Activated T-helper 1 cell treated with anti-CD3 and anti-CD28 coated beads, Interleukin-2, amount 50 U/mL, for 16 hours (primary cell): ENCODE measurements at places on chromosomes 3 and 15.

- no peak for DNase-seq
Measured at GRCh38 chr3:56976651-56977560, 83.6 kb upstream of the SPATA12 start.

DNA sequence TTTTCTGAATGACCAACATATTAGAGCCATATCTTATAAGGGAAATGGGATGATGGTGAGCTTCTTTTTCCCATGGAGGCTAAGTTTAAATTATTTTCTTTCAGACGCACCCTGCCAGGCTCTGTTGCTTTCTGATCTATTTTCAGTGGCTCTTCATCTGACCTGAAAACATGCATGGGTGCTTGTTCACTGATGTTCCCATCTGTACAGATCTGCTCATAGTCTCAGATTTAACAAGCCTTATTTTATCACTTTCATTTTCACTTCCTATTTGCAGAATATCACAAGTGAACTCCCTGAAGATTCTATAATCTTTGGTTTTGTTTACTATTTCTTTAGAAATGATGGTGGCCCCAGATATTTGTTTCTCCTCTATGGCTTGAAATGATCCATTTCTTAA is 31.1 kb upstream of the SUCLG2 start:
- no peak for DNase-seq

DNA sequence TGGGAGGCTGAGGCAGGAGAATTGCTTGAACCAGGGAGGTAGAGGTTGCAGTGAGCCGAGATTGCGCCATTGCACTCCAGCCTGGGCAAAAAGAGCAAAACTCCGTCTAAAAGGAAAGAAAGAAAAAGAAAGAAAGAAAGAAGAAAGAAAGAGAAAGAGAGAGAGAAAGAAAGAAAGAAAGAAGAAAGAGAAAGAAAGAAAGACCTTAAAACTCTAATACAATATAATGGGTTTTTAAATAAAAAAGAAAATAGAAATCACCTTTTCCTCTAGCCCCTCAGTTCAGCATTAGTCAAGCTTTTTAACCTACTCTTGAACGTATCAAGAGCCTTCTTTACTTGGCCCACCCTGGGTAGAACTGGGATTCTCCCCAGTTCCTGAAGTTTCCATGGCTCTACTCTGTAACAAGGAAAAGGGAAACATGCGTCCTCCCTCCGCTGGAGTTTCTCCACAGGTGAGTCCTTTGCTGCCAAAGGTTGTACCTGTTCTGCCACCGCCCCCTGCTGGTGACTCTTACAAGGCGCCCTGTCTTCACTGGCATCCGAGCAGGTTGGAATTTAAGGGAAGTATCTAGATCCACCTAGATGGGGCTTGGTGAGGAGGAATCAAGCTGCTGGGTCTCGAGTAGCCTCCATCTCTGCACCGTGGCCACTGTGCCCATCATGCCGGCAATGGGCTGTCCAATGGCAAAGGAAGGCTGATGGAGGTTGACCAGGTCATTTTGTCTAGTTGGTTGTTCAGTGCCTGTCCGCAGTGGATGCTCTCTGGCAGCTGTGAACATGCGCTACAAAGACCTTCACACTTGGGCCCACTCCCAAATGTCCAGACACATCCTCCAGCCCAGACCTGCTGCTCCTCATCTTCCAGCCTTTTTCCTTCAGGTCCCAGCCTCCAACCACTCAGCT is 20.6 kb upstream of the EPHB3 start:
- DNase-seq, result peak; percentile 68

DNA sequence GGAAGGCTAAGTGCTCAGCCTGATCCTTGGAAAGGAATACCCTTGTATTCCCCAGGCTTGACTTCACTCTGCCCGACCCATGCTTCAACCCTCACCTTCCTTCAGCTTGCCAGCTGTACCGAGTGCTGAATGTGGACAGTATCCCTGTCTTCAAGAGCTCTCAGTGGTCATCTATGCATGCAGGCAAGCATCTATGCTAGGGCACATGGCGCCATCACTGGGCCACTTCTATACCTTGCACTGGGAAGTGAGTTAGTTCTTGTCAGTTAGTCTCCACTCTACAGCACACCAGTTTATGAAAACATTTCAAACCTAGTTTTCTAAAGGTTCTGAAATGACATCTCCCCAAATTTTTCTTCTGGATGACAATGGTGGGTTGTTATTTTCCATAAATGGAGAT is 82.0 kb upstream of the MYRIP start:
- DNase-seq, result no peak

GRCh38 chr3:144341471-144341870 is 369.8 kb downstream of the DIPK2A start:
- no peak for DNase-seq

GRCh38 chr15:44015545-44016305 is 179.3 kb downstream of the FRMD5 start:
- no peak for DNase-seq

DNA sequence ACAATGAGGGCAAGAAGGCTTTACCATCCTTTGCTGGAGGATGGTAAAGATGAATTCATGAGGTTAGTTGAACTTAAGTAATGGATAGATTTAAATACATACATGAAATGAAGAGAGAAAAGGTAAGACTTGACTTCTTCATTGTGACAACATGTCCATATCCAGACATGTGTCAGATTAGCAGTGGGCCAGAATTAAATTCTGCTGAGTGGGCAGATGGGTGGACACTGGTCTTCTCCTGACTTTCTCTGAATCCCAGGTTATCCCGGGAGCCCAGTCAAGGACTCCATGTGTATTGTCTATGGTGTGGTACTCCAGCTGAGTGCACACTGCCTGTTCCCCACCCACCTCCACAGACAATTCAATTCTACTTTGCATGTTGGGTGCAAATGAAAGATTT is 603.1 kb downstream of the NLGN1 start:
- no peak for DNase-seq

DNA sequence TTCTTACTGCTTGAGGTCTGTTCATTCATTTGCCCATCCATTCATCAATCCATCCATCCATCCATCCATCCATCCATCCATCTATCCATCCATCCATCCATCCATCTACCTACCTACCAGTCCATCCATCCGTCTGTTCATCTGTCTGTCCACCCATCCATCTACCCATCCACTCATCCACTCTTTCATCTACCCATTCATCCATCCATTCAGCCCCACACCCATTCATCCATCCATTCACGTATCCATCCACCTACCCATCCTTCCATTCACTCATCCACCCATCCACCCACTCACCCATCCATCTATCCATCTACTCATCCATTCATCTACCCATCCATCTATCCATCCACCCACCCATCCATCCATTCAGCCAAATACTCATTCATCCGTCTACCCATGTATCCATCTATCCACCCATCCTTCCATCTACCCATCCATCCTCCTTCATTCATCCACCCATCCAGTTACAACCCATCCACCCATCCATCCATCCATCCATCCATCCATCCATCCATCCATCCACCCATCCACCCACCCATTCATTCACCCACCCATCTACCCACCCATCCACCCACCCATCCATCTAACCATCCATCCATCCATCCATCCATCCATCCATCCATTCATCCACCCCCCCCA is 68.3 kb downstream of the FBLN2 start:
- DNase-seq, result no peak

- DNase-seq, result no peak
Measured at GRCh38 chr15:91908391-91908790, 54.9 kb downstream of the SLCO3A1 start.

GRCh38 chr15:84033793-84034553 is 201.6 kb upstream of the GOLGA6L4 start:
- no peak for DNase-seq

- no peak for DNase-seq
Measured at GRCh38 chr3:183434992-183435391, 6.6 kb upstream of the MCF2L2 start.

DNA sequence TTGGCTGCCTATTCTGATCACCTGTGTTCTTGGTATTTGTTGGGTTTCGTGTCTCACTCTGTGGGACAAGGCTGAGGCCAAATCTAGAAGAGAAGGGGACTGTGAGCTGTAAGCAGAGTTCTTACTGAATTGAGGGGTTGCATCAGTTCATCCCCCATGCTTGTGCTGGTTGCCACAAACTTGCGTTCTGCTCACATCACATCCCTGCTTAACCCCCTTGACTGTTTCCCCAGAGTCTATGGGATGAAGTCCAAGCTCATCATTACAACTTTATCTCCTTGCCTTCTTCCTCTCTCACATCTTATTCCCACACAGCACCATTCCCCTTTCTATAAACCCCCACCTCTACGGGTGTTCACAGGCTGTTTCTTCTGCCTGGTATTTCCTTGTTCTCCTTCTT is 143.8 kb upstream of the ABHD17C start:
- no peak for DNase-seq

DNA sequence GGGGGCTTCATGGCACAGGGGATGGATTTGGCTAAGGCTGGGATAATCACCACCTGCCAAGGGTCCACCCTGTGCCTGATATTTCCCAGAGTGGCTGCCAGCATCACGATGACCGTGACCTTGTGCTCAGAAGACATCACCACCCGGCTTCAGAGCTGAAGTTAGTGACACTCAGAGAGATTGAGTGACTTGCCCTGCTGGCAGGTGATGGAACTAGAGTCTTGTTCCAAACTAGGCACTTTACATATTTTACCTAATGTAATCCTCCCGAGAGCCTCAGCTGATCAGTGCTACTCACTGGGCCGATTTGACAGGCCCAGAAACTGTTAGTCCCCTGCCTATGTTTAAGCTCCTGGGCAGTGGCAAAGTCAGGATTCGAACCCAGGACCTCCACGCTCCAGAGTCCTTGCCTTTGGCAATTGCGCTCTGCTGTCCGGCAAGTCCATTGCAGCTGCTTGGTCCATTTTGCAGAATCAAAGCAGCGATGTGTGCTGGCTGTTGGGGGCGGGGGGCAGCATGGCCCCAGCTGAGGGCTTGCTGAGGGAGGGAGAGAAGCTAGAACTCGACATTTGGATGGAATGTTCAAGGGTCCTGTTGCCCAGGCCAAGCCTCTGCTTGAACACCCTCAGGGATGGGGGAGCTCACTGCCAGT is 74.8 kb upstream of the GATA2 start:
- no peak for DNase-seq

- no peak for DNase-seq
Measured at GRCh38 chr15:25670025-25670554, 193.0 kb downstream of the ATP10A start.

DNA sequence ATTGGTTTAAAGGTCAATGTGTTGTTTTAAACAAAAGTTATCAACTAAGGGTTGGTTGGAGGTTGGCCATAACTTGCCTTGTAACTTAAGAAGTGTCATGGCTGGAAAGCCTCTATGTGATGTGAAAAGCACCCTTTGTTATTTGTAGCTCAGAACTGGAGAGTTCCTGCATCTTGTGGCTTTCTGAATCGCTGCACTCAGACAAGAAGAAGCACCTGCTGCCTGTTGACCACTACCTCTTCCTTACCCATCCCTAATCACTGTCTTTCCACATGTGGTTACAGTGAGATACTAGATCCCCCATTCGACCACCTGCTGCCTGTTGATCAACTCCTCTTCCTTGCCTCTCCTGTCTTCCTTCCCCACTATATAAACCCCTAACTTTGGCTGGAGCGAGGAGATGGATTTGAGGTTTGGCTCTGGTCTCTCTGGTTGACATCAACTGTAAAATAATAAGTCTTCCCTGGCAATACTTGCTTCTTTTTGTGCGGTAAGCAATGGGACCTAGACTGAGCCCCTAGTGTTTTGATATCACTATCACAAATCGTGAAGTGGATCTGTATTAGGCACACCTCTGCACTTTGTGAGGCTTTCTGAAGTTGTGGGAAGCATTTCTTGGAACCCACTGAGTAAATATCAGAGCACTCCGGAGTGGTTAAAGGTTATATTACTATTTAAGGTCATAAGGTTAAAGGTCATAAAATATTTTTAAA is 13.8 kb downstream of the RPL39L start:
- no peak for DNase-seq

DNA sequence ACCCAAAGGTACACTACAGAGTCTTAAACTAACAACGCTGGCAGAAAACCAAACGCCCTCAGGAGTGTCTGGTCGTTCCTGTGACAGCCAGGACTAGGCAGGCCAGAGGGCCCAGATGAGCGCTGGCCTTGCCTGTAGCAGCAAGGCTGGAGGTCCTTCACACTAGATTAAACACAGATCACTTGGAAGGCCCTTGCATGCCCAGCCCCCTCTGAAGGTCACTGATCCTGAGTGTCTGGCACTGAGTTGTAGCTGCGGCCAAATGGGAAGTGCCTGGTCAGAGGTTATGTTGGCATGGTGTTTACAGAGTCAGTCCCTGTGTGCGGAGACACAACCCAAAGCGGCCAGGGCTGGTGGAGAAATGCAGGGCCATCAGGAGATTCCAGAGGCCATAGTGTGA is 58.9 kb downstream of the ZNF621 start:
- no peak for DNase-seq

- DNase-seq, result no peak
Measured at GRCh38 chr3:127206154-127206553, 13.2 kb downstream of the PRR23E start.

DNA sequence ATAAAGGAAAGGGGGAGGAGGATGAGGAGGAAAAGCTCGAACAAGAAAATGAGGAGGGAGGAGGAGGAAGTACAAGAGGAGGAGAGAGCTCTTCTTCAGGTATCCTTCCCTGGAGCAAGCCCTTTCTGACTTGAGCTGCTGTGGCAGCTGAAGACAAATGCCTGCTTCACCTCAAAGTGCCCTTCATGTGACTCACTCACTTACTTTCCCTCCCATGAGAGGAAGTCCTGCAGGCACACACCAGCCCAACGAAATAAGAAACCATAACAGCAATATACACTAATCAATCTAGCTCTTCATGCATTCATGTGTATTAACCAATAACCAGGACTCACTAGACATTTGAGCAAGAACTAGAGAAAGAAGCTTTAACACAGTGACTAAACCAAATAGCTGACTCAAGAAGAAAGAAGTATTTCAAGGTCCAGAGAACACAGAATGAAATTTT is 251.9 kb downstream of the IGSF11 start:
- no peak for DNase-seq
